CD4-positive, alpha-beta T cell treated with Interferon gamma for 1 hour (primary cell): ENCODE measurements at places on chromosomes 1 and 21.

DNA sequence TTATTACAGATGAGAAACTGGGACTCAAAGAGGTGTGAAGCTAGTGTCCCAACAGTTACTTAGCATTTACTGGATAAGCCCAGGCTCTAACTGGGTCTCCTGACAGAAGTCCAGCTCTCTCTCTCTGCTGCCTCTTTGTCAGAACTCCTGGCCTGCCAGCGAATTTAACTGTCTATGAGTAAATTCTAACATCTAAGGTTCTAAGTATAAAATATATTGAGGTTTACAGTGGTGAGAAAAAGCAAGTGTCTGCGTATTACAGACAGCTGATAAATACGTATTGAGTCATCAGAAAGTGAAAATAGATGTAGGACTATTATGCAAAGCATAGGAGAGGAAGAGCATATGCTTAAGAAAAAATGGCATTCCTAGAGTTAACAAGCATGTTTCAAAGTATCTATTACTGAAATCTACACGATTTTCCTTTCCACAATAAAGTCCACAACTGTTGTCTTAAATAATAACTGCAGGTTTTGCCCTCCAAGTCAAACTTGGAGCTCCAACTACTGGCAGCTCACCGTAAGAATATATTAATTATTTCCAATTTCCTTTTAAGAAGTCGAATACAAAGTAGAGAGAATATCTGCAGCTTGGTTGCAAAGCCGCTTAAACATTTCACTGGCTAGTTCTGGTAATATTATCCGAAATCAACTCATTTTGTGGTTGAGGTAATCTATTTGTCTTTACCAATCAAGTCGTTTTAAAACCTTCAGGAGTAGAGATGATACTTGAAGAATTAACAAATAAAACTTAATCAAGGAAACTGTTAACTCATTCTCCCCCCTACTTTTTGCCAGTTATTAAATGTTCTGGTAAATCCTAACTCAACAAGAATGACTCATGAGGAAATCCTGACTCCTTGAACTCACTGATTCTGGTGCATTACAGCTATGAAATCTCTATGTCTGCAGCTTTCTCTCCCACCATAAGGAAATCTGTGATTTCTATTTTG lies 1.4 kb upstream of the RGS2 start:
- no peak for DNase-seq

- no peak for DNase-seq
Measured at GRCh38 chr1:42765269-42765668, 1.6 kb downstream of the P3H1 start.

DNA sequence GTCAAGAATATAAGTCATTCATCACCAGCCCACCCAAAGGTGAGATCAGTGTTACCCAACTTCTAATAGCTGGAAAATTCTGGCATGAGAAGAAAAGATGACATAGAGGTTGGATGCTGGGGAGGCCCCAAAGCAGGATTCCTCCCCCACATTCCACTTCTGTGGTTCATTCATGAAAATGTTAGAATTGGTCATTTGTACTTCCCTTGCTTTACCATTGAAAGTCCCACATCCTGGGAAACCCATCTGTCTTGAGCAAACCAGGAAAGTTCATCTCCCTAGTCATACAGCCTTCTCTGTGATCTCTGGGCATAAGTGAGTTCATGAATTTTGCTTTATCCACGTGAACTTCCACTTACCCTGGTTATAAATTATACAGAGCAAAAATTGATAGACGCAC lies 66.8 kb downstream of the SERINC2 start:
- no peak for DNase-seq

DNA sequence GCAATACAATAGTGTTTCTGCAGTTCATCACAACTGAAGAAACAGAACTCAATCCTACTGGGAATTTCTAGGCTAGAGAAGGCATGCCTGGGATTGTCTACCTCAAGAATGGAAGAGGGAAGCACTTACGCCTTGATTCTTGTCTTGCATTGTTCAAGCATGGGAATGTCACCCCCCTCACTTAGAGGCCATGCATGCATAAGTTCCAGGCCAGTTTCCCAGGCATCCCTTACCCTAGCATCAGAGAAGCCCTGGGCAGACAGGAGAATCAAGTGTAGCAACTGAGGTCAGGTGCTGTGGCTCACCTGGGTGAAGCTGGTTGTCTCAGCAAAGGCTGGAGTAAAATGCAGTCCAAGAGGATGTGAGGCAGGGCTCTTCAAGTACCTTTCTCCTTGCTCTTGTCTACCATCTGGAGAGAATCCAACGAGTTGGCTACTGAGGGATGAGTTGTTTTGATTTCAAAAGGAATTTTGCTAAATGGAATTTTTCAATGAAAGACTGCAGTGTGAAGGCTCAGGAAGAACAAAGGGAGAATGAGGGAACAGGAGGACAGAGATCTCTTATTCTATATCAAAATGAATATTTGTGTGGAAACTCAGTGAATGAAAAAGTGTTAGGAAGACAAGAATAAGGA lies 174.3 kb downstream of the NEK7 start:
- no peak for DNase-seq

DNA sequence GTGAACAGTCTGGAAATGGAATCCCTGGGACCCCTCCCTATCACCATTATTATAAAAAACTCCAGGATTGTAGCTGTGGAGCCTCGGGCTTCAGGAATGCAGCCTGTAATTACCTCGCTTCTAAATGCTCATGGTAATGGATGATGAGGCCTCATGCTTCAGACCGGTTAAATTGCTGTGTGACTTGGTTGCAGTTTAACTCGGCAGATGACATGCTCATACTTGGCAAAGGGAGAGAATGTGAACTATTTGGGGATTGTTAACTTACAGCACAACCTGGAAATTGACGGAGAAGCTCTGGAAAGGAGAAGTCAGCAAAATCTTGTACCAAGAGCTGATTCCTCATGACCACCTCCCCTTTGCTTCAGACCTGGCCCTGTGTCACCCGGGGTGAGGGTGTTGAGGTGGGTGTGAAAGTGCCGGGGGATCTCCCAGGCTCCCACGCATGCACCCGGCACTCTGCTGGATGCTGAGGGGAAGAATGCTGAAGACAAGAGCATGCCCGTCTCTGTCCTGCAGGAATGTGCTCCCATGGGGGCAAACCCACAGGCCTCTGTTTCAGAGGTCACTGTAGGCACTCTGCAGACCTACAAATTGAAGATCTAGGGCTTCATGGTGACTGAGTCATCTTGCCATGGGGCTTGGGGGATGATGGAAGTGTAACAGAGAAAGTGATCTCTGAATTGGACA lies 364.8 kb downstream of the RPS6KC1 start:
- DNase-seq: no peak
